ENCODE measurements at places on chromosomes 2 and 18.

DNA sequence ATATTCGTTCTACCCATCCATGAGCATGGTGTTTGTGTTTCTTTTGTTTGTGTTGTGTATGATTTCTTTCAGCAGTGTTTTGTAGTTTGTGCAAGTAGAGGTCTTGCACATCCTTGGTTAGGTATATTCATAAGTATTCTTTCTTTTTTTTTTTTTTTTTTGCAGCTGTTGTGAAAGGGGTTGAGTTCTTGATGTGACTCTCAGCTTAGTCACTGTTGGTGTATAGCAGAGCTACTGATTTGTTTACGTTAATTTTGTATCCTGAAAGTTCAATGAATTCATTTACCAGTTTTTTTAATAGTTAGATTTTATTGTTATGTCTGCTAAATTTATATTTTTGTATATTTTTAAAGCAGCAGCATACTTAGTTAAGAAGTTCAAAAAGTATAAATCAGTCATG, 834.4 kb upstream of the NRXN1 start:
- DNase-seq, result no peak

DNA sequence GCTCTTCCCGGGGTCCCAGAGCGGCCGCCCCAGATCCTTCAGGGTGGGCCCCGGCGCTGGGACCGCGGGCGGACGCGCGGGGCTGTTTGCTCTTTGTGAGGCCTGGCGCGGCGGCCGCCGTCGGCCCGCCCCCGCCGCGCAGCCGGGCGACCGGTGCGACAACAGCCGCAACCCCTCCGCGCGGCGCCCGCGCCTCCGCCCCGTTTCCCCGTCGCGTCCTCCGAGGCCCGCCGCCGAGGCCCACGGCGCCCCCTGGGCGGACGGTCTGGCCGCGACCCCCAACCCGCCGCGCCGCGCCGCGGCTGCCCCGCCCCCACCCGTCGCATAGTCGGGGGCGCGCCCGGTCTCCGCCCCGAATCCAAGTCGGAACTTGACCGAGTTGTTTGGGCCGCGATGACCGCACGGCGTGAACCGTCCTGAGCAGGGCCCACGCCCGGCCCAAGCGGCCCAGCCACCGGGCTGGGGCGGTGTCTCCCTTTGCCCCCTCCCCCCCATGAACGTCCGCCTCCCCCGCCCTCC, 448 bp downstream of the YPEL5 start:
- no peak for DNase-seq

- DNase-seq, result no peak
These were observed 1467.9 kb upstream of the ZEB2 start for GRCh38 chr2:145987793-145988192.

DNA sequence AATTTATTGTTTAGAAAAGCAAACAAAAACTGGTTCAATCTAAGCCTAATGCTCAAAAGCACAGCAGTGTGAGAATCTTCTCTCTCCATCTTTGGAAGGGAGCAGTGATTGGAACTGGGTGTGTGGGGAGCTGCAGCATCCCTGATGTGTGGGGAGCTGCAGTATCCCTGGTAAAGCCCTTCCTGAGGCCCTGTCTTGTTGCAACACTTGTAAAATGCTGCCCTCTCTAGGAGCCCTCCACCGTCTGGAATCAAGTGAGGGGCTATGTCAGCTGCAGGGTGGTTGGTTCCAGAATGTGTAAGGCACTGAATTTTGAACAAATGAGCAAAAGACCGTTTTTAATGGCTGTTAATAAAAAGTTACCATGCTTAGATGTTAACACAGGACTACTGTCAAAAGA, 147.7 kb upstream of the RAB12 start:
- DNase-seq, result no peak

DNA sequence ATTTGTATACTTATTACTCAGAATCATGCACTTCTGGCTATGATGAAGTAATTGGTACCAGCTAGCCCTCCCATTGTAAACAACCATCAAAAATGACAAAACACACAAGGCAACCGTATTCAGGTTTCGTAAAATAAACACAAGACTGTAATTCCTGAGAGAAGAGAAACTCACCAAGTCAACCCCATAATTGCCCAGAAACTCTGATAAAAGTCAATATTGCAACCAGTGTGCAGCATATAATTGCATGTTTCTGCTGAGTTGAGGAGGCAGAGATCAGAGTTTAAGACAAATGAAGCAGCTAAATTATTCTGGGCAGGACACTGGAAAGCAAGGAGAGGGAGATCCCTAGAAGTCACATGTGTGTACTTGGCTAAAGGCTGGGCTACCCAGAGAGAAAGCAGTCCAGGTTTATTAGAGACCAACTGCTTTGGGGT, 90.3 kb downstream of the ROCK2 start:
- DNase-seq, result peak; percentile 69

- no peak for DNase-seq
These were observed 24.9 kb downstream of the CAPN14 start for GRCh38 chr2:31192396-31192795.

GRCh38 chr2:28433935-28434599, 41.4 kb downstream of the FOSL2 start:
- no peak for DNase-seq

- DNase-seq, result no peak
These were observed 70.7 kb downstream of the NABP1 start for GRCh38 chr2:191748528-191749180.

- no peak for DNase-seq
These were observed 411.1 kb downstream of the NCKAP5 start for GRCh38 chr2:133157141-133157540.

- DNase-seq, result no peak
These were observed 94.6 kb upstream of the ANKRD30BL start for GRCh38 chr2:132256251-132256902.

DNA sequence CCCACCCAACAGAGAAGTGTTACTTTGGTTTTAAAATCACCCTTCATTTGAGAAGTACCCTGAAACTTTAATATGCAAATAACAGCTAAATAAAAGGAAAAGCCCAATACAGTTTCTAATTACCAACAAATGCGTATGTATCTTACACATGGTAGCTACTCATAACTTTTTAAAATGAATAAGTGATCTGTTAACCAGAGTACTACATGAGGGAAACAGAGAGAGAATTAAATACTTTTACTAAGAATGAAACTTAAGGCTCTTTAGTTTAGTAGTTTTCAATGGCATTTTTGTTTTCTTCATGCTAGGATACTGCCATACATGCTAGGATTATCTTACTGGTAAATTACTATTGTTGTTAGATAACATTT, 39.1 kb upstream of the NABP1 start:
- DNase-seq, result no peak

DNA sequence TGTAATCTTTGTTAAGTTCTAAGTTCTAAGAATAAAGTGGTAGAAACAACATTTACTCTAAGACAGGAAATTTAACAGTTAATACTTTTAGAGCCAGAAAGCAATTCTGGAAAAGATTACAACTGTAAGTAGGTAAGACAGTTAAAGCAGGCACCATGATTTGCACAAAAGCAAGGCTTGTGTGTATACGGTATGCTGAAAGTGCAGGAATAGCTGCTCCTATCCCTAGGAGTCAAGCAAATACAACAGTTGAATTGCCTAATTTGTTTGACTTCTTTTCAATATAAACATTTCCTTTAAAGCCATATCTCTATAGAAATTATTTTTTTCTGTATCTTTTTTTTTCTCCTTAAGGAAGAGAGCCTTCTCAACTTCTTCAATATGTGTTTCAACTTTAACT, 116.4 kb downstream of the KCNJ3 start:
- no peak for DNase-seq

GRCh38 chr18:12751891-12752290, 49.0 kb downstream of the PSMG2 start:
- DNase-seq, result no peak

DNA sequence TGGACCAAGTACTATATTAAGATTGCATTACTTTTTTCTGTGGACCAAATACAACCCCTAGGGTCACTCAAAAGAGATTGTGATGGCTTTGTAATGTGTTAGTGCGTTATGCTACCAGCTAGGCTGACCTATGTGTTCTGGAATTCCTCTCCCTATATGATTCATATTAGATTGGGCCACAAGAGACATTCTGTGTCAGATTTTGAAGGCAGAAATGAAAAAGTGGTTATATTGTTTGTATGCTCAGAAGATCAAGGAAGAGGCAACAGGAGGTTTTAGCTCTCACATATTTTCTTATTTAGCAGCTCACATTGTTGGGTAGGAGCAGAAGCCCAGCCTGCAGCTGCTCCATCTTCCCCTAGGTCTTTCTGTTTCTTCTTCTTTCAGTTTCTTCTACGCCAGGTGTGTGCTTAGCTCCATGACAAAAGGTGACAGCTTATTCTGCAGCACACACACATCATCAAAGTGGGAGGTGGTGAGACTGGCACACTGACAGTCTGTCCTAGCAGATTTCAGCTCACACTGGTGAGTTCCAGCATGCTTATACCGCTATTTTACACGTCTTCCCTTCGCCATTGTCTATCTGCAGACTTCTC, 156.8 kb upstream of the UBE2E3 start:
- no peak for DNase-seq

GRCh38 chr2:104793966-104794365, 59.9 kb upstream of the POU3F3 start:
- DNase-seq, result no peak

GRCh38 chr18:59479776-59480175, 120.7 kb upstream of the LMAN1 start:
- no peak for DNase-seq

DNA sequence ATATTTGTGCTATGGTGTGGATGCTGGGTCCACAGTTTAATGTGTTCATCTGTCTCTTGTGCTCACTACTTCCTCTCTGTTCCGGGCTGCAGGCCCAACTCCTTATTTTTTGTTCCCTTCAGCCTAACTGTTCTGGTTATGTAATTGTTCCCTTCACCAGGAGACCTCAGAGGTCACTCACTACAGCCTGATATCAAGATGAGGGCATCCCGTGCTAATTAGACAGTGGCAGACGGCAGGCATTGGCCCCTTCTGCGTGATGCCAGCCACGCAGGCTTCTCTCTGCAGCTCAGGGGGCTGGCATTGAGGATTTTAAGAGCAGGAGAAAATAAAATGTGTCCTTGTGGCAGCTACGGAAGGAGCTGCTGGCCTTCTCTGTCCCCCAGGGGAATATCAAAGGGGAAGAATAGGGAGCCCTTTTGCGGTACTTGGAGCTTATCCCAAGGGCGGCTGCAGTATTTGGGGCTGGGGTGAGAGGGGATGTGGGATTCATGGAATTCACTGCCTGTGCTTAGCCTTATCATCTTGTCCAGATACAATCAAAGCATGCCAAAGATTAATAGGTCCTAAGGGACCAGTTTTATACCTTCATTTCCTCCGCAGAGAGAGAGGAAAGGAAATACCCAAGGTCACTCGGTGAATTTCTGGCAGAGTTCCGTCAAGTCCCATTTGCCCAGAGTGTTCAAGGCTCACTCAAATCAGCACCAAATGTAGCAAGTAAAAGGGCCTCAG, 53.3 kb upstream of the TRIB2 start:
- no peak for DNase-seq

GRCh38 chr18:30889519-30890301, 152.8 kb downstream of the DSC3 start:
- peak; percentile 30 for DNase-seq

DNA sequence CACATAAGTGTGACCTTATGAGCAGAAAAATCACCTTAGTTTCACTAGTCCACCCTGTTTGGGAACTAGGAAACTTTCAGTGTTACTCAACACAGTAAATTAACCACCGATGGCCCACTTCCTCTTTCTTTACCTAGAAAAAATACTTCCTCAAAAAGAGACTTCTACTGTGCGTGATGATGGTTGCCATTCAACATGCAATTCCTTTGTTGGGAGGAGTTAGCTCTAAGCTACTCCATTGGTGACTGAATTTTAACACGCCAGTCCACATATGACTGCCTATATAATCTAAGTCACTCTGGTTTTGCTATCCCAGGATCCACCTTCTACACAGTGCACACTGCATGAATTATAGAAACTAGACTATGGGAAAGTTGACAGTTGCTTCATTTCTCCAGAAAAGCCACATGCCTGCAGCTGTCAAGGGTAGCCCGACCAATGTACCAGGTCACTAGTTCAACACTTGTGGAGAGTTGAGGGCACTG, 47.8 kb upstream of the REG3G start:
- DNase-seq, result no peak

DNA sequence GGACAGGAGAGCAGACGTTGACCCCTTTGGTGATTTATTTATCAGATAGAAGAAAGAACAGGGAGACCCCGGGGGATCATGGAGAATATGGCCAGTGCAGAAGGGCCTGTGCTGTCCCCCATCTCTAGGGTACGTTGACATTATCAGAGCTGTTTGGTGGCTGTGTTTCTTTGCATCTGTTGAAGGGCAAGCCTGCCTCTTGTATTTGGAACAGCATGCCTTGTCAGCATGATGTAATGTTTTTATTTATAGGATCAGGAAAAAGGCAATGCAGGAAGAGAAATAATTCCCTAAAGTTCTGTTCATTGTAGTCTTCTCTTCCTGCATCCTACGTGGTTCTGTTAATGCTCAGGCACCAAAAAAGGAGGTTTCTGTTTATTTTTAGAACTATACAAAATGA, 49.8 kb upstream of the CABYR start:
- no peak for DNase-seq

DNA sequence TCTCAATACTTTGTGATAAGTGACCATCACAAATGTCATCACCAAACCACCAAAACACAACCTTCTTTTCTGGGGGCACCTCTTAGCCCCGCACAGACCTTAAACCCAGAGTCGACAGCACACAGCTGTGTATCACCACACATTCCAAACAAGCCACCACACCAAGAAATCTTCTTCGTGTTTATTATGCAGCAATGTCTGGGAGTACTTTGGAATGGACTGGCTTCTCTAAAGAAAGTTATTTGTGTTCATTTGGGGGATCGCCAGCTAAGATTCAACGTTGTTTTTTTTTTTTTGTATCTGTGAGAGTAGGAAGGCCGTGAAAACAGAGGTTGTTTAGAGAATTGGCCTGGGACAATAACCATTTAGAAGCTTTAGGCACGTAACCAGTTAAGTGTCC, 1.1 kb upstream of the MTA3 start:
- DNase-seq, result no peak

DNA sequence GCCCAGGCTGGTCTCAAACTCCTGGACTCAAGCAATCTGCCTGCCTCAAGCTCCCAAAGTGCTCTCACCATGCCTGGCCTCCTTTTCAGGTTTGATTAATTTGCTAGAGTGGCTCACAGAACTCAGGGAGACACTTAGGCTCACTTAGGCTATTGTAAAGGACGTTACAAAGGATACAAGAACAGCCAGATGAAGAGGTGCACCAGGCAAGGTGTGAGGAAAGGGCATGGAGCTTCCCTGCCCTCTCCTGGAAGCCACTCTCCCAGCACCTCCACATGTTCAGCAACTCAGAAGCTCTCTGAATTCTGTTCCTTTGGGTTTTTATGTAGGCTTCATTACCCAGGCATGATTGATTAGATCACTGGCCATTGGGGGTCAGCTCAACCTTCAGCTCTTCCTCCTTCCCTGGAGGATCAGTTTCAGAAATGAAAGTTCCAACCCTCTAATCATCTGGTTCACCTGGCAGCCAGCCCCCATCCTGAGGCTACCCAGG, 78.7 kb upstream of the RGPD5 start:
- DNase-seq, result no peak

DNA sequence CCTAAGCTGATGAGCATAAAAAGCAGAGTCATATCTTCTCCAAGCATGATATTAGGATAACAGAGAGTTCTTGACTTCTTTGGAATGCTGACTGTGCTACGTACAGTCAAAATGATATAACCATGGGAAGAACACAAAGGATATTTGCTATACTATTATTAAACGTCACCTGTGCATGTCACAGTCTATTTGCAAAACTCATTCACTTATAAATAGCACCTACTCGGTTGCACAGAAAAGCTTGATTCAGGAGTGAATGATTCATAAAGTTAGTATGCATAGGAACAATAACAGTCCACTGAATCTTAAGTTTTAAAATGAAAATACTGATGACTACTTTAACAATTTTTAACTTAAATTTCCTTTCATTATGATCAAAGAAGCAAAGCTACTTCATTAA, 83.3 kb downstream of the SP3 start:
- DNase-seq, result no peak
